A673 (cell line): ENCODE measurements at places on chromosomes 2 and 18. TPM values are rescaled to one million over a fixed set of nuclear protein-coding genes. Genes with fewer than 3 reads are reported as not detected.
A peak's percentile ranks its signal among the peaks of the same experiment; 100 is the strongest.

The AP1S3 gene
- 19.9 and 23.0 TPM in 2 replicates for total RNA-seq

The GKN2 gene
- total RNA-seq, result not detected in 2 replicates

GRCh38 chr2:171814174-171814573, 79.9 kb downstream of the SLC25A12 start:
- no peaks in the 10 kb centered on the region for H3K27me3 ChIP-seq
- no peak overlapping the region for H3K27ac ChIP-seq
- peaks cover 18% of the 10 kb centered on the region for H3K4me1 ChIP-seq
- DNase-seq, result no peak
- H3K36me3 ChIP-seq, result no peaks in the 10 kb centered on the region

DNA sequence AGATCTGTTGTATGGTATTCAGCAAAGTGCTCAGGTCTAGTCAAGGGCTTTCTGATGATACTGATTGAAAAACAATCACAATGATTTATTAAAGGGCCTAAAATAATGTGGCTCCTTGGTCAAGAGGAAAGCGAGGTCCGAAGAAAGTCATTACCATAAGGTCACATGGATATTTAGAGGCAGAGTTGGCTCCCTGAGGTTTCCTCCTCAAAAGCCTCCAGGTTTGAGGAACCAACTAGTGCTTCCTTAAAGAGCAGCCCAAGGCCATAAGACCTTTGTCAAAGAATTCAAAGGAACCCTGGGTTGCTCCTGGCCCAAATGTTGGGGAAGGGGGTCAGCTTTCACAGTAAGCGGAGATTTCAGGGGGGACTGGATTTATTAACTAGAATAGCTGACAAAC, 280.7 kb upstream of the ATP5MC3 start:
- DNase-seq, result no peak
- H3K36me3 ChIP-seq, result no peaks in the 10 kb centered on the region
- no peak overlapping the region for H3K4me3 ChIP-seq
- H3K27me3 ChIP-seq, result peaks cover 8% of the 10 kb centered on the region
- H3K27ac ChIP-seq, result no peak overlapping the region
- no peaks in the 10 kb centered on the region for H3K4me1 ChIP-seq

- peak; percentile 31 for DNase-seq
- peak overlapping the region; percentile 29 for H3K27ac ChIP-seq
- no peaks in the 10 kb centered on the region for H3K36me3 ChIP-seq
Measured at GRCh38 chr2:23761638-23762037, 165.3 kb downstream of the ATAD2B start.

GRCh38 chr18:48678237-48679115, 139.6 kb downstream of the CTIF start:
- no peaks in the 10 kb centered on the region for H3K36me3 ChIP-seq
- no peak for DNase-seq
- H3K4me3 ChIP-seq, result no peak overlapping the region
- no peak overlapping the region for H3K27ac ChIP-seq
- no peaks in the 10 kb centered on the region for H3K4me1 ChIP-seq

GRCh38 chr18:56127322-56128099, 510.9 kb downstream of the TXNL1 start:
- DNase-seq, result no peak
- no peaks in the 10 kb centered on the region for H3K4me1 ChIP-seq
- no peak overlapping the region for H3K27ac ChIP-seq
- H3K27me3 ChIP-seq, result no peaks in the 10 kb centered on the region
- H3K36me3 ChIP-seq, result no peaks in the 10 kb centered on the region

- no peaks in the 10 kb centered on the region for H3K4me1 ChIP-seq
- H3K36me3 ChIP-seq, result peaks cover 48% of the 10 kb centered on the region
- H3K27me3 ChIP-seq, result no peaks in the 10 kb centered on the region
- no peak for DNase-seq
- H3K4me3 ChIP-seq, result no peak overlapping the region
- no peak overlapping the region for H3K27ac ChIP-seq
Measured at GRCh38 chr2:189791338-189792042, 7.2 kb downstream of the PMS1 start.

DNA sequence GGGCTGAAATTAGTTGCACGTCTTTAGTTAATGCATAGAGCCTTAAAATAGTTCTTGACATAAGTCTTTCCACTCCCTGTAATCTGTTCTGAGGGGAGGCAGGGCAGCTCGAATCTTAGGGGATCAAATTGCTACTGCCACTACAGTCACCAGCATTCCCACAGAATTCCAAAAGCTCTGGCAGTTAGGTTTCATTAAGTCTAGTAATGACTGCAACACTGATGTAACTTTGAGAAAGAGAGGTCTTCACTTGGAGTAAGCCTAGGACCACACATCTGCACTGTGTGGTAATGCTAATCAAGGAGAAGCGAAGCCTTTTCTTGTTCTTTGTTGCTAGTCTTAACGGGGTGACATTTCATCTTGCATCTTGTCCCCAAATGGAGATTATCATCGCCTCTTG, 19.3 kb upstream of the NCK2 start:
- no peak for DNase-seq
- H3K27ac ChIP-seq, result no peak overlapping the region
- no peaks in the 10 kb centered on the region for H3K4me1 ChIP-seq
- H3K4me3 ChIP-seq, result no peak overlapping the region
- H3K36me3 ChIP-seq, result no peaks in the 10 kb centered on the region

DNA sequence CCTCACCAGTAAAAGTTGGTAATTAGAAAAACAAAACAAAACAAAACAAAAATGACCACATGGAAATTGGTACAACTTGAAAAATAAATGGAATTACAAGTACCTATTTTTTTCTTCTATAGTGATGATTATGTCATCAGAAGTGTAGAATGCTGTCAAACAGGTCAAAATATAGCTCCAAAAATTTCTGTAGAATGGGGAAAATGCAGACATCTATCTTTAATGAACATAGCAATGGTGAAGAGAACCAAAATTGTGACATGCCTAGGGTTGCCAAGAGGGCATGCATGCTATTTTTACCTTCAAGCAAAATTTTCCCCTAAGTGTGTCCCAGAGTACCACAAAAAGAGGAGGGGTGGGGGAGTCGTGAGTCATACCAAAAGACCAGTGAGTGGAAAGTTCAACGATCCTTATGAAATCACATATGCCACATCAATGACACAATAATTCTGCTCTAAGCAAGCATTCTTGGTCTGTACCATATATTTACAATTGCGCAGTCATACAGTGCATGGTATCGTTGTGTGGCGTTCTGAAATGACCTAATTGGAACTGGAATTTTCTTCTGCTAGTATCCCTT, 1436.4 kb downstream of the SUCLG1 start:
- DNase-seq, result no peak
- no peaks in the 10 kb centered on the region for H3K4me1 ChIP-seq
- H3K36me3 ChIP-seq, result no peaks in the 10 kb centered on the region
- H3K27me3 ChIP-seq, result no peaks in the 10 kb centered on the region
- H3K27ac ChIP-seq, result no peak overlapping the region

DNA sequence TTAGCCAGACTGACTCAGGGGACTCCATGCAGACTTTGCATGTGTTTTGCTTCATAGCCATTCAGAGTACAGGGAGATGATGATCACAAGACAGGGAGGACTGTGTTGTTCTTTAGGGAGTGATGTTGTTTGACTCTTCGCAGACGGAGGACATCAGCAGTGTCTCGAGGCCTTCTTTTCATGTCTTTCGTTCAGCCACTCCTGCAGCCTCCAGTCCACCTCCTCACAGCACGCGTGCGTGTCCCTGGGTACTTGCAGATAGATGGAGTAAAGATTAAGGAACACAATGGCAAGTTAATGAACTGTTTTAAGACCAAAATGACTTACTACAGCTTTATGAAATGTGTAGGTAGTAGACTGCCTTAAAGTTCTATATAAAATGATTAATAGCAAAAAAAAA, 114.7 kb downstream of the MAP4K4 start:
- DNase-seq, result no peak
- H3K27me3 ChIP-seq, result no peaks in the 10 kb centered on the region
- no peaks in the 10 kb centered on the region for H3K36me3 ChIP-seq
